ENCODE measurements at places on chromosomes 7 and 10.
A peak's percentile ranks its signal among the peaks of the same experiment; 100 is the strongest.

GRCh38 chr10:7513936-7514335, 103.1 kb upstream of the SFMBT2 start:
- no peaks in the 10 kb centered on the region for H3K36me3 ChIP-seq
- no peaks in the 10 kb centered on the region for H3K27me3 ChIP-seq
- peak; percentile 15 for DNase-seq
- H3K4me3 ChIP-seq: no peak overlapping the region

- no peak overlapping the region for H3K27ac ChIP-seq
- H3K36me3 ChIP-seq: no peaks in the 10 kb centered on the region
- H3K4me3 ChIP-seq: no peak overlapping the region
Measured at GRCh38 chr10:24206334-24206733, 2.6 kb upstream of the KIAA1217 start.

- H3K27ac ChIP-seq: no peak overlapping the region
- no peaks in the 10 kb centered on the region for H3K36me3 ChIP-seq
- no peak overlapping the region for H3K4me3 ChIP-seq
- H3K27me3 ChIP-seq: no peaks in the 10 kb centered on the region
- DNase-seq: no peak
Measured at GRCh38 chr10:70578371-70578947, 24.1 kb downstream of the PRF1 start.

DNA sequence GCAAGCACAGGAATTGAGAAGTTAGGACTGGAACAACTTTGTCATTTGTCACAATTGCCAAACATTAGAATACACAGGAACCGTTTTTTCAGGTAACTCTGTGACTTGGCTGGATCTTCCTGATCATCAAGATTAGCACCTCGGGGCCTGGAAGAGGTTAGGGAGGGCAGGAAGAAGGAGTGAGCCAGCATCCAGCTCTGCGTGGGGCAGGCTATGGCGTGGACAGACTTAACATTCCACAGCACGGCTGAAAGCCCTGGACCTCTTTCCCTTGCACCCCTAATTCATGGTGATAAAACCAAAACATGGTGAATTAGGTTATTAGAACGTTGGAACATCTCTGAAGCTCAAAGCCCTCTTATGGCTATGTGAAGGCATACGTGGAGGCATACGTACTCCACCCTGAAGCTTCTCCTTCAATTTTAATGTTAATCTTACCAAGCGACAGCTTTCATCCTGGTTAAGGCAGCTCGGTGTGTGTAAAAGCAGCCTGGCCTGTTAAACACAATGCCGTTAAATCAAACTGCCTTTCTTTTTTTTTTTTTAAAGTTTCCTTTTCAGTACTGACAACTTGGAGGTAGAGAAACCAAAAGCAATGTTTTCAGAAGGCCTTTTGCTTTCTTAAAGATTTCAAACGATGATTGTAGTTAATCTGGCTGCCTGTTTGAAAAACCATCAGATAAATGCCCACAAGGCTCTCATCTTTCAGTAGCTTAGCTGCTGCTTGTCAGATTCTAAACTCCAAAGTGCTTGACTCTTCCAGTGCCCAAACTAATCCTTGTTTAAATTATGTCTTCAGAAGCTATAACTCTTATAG, 4.5 kb downstream of the GRK5 start:
- H3K36me3 ChIP-seq: no peaks in the 10 kb centered on the region
- peak overlapping the region; percentile 97 for H3K27ac ChIP-seq
- no peak overlapping the region for H3K4me3 ChIP-seq
- peaks cover 51% of the 10 kb centered on the region for H3K4me1 ChIP-seq
- no peaks in the 10 kb centered on the region for H3K27me3 ChIP-seq

GRCh38 chr10:110398419-110399105, 93.8 kb upstream of the SMNDC1 start:
- no peak overlapping the region for H3K4me3 ChIP-seq
- DNase-seq: peak; percentile 71
- H3K27ac ChIP-seq: no peak overlapping the region
- no peaks in the 10 kb centered on the region for H3K27me3 ChIP-seq
- H3K4me1 ChIP-seq: no peaks in the 10 kb centered on the region

GRCh38 chr10:13371897-13372470, 23.9 kb upstream of the SEPHS1 start:
- DNase-seq: peak; percentile 76
- no peaks in the 10 kb centered on the region for H3K36me3 ChIP-seq
- no peaks in the 10 kb centered on the region for H3K27me3 ChIP-seq
- H3K4me3 ChIP-seq: no peak overlapping the region
- no peaks in the 10 kb centered on the region for H3K4me1 ChIP-seq

GRCh38 chr10:86711513-86712316, 43.4 kb downstream of the LDB3 start:
- peak; percentile 78 for DNase-seq
- peaks cover 26% of the 10 kb centered on the region for H3K36me3 ChIP-seq
- no peaks in the 10 kb centered on the region for H3K27me3 ChIP-seq
- peaks cover 2% of the 10 kb centered on the region for H3K4me1 ChIP-seq
- peak overlapping the region; percentile 98 for H3K27ac ChIP-seq

DNA sequence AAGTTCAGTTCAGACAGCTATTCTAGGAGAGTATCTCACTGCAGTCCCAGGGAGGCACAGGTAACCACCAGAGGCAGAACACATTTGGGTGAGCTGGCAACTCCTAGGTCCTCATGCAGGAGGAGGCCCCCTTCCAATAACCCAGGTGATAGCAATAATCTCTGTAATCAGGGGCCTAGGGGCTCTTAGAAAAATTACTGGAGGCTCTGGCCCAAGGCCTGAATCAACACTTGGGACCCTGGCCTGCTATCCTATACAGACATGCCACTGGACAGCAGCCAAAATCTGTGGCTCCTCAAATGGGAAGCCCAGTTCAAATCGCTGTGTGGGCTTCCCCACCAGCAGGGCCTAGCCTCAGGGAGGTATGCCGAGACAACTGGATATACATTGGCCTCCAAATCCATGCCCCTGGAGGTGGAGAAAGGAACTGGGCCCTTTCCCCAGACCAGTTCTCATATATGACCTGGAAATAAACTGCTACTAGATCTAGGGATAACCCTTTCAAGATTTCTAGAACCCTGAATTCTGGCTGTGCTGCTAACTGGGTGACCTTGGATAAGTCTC, 1.6 kb downstream of the AVPI1 start:
- no peaks in the 10 kb centered on the region for H3K36me3 ChIP-seq
- no peak for DNase-seq
- peak overlapping the region; percentile 94 for H3K27ac ChIP-seq
- H3K27me3 ChIP-seq: no peaks in the 10 kb centered on the region

DNA sequence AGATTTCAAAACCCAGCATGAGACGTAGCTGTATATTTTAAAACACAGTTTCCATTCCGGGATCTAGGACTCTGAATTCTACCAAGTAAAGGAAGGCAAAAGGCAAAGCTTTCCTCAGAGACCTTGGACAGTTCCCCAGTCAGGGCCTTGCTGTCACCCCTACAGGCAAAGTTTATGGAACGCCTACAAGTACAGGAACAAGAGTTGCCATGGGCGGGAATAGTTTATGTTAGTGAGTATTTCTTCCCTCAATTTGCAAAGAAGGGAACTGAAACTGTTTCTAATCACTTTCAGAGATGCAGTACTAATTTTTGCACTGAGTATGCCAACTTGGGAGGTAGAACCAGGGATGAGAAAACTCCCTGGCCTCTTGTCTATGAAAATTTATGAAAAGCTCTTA, 68.2 kb upstream of the LRGUK start:
- no peak overlapping the region for H3K27ac ChIP-seq
- H3K4me3 ChIP-seq: no peak overlapping the region
- H3K36me3 ChIP-seq: no peaks in the 10 kb centered on the region
- DNase-seq: no peak

DNA sequence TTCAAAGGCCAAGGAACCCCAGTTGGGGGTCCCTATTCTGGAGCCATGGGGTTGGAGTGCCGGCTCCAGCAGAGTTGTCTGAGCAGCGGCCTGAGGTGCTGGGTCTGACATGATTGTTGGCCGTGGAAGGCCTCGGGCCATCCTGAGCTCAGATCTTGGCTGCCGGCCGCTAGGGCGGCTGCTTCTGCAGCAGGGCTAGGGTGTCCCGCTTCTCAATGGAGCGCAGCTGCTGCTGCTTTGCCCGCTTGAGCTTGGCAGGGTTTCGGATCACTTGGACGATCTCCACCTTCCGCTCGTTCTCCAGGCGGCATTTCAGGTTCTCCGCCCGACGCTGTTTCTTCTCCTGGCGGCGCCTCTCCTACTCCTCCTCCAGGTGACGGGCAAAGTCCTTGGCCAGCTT, 171.1 kb downstream of the HIBADH start:
- no peaks in the 10 kb centered on the region for H3K27me3 ChIP-seq
- no peaks in the 10 kb centered on the region for H3K36me3 ChIP-seq
- no peak overlapping the region for H3K4me3 ChIP-seq
- DNase-seq: no peak
- no peak overlapping the region for H3K27ac ChIP-seq
- no peaks in the 10 kb centered on the region for H3K4me1 ChIP-seq

- peaks cover 37% of the 10 kb centered on the region for H3K36me3 ChIP-seq
- H3K4me1 ChIP-seq: no peaks in the 10 kb centered on the region
- no peaks in the 10 kb centered on the region for H3K27me3 ChIP-seq
Measured at GRCh38 chr7:149248777-149249176, 9.3 kb downstream of the ZNF212 start.

DNA sequence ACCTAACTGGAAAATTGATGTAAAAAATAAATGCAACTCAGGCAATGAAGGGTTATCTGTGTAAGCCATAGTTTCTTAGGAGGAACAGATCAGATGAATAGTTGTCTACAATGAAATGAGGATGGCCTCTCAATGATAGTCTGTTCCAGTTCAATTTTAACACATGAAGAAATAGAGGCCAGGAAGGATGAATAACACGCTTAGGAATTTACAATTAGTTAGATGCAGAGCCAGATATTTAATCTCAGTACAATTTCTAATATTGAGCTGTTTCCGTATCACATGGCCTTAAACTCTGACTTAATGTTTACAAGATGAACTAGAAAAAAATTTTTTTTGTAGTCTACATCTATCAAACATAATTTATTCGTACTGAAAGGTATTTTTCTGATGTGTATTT, 176.6 kb downstream of the GALNT11 start:
- DNase-seq: no peak
- H3K36me3 ChIP-seq: peaks cover 28% of the 10 kb centered on the region
- no peaks in the 10 kb centered on the region for H3K27me3 ChIP-seq
- no peak overlapping the region for H3K4me3 ChIP-seq

GRCh38 chr10:103171278-103171677, 21.8 kb downstream of the NT5C2 start:
- DNase-seq: no peak
- no peak overlapping the region for H3K27ac ChIP-seq
- no peak overlapping the region for H3K4me3 ChIP-seq
- no peaks in the 10 kb centered on the region for H3K27me3 ChIP-seq
- H3K4me1 ChIP-seq: no peaks in the 10 kb centered on the region

- no peak for DNase-seq
- no peak overlapping the region for H3K4me3 ChIP-seq
- no peaks in the 10 kb centered on the region for H3K27me3 ChIP-seq
- no peak overlapping the region for H3K27ac ChIP-seq
- H3K36me3 ChIP-seq: no peaks in the 10 kb centered on the region
- H3K4me1 ChIP-seq: no peaks in the 10 kb centered on the region
Measured at GRCh38 chr10:117262903-117263293, 22.0 kb downstream of the SLC18A2 start.

DNA sequence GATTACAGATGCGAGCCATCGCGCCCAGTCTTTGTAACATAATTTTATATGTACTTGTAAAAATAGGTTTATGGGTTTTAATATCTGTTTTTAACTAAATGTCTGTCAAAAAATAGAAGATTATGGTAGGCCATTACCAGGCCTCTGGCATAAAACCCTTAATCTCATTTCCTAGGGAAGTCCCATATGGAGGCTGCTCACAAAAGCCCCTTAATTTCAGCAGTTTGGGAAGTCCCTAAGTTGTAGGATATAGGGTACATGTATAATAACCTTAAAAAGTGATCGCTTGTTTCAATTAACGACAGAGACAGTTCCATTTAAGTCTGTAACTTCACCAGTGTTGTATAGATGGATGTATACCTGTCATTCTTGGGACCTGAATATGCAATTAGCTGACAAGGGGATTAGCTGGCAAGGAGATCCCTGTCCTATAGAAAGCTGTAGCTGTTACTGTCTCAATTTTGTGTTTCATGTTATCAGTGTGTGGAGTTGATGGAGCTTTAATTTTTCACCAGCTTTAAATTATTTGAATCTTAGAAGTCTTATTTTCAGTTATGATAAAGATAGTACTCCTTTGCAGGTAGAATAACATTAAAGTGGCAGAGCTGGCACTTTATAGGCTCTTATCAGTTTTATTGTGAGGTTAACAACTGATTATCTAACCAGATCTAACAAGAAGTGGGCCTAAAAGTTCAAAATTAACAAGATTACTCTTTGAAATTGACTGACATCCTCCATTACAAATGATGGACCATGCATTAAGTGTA, 10.5 kb downstream of the TRIM24 start:
- no peak overlapping the region for H3K27ac ChIP-seq
- H3K4me3 ChIP-seq: no peak overlapping the region
- H3K36me3 ChIP-seq: no peaks in the 10 kb centered on the region

- H3K4me3 ChIP-seq: no peak overlapping the region
- no peaks in the 10 kb centered on the region for H3K4me1 ChIP-seq
- no peaks in the 10 kb centered on the region for H3K27me3 ChIP-seq
- no peak for DNase-seq
- H3K36me3 ChIP-seq: no peaks in the 10 kb centered on the region
Measured at GRCh38 chr10:74227697-74228424, 76.8 kb downstream of the ADK start.

DNA sequence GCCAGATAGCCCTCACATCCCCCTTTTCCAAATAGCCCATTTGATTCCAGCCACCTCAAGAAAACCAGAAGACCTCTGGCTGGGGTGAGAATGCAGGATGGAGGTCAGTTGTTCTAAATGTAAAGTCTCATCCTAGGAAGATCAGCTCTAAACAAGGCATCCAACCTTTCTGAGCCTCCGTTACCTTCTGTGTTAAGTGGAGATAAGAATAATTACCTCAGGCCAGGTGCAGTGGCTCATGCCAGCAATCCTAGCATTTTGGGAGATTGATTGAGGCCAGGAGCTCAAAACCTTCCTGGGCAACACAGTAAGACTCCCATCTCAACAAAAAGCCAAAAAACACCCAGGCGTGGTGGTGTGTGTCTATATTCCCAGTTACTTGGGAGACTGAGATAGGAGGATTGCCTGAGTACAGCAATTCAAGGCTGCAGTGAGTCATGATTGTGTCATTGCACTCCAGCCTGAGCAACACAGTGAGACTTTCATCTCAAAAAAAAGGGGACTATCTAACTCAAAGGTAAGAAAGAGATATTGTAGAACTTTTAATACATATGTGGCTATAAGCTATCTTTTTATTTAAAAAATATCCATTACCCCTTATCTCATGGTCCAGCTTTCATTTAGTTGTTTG, 43.5 kb downstream of the PRTFDC1 start:
- H3K4me1 ChIP-seq: peaks cover 9% of the 10 kb centered on the region
- H3K27me3 ChIP-seq: no peaks in the 10 kb centered on the region
- H3K27ac ChIP-seq: no peak overlapping the region
- DNase-seq: no peak
- H3K36me3 ChIP-seq: no peaks in the 10 kb centered on the region
- H3K4me3 ChIP-seq: no peak overlapping the region

DNA sequence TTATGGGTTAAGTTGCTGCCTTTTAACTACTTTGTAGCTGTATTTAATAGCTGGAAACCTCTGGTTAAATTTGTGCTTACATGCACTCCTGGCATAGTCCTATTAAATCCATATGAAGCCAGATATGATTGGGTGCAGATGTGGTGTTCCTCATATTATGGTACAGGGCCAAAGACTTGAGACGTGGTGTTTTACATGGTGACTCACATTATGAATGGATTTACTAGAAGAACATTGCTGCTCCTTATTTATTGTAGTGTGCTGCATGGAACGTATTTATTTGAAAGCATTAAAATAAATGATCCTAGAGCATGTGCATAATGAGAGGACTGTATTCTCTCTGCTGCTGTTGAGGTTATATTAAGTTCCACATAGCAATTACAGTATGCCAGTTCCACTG, 224.1 kb downstream of the SLC25A13 start:
- no peak overlapping the region for H3K4me3 ChIP-seq
- H3K36me3 ChIP-seq: no peaks in the 10 kb centered on the region
- H3K27ac ChIP-seq: no peak overlapping the region
- H3K27me3 ChIP-seq: no peaks in the 10 kb centered on the region
- no peaks in the 10 kb centered on the region for H3K4me1 ChIP-seq

Data from ascending aorta (tissue), 2 donors.